Hepatic stellate cell (primary cell): ENCODE measurements at places on chromosomes 11 and 22.

DNA sequence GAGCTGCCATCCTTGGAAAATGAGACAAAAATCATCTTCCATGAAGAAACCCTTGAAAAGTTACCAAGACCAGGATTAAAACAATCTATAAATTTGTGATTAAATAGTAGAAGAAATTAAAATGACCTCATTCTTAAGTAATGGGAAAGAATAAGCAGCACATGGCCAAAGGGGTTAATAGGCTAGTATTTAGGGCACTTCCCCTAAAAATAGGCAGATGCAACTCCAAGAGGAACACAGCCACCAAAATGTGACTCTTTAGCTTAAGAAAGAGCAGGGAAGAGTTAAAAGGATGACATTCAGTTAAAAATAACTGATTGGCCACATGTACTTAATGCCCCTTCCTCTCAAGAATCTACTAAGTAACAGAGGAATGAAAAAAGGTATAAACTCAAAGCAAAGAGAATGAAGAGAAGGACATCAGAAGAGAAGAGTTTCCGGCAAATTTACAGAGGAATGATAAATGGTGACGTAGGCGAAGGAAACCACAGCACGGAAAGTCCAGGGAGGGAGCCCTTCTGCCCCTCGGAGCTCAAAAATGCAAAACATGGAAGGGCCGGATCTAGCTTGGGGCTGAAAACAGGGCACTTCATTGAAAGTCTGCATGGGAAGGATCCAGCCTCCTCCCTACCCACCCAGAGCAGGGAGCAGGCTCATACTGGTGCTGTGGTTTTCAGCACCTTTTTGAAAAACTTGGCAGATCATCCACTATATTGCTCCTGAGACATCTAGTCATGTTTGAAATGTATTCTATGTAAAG is 17.8 kb downstream of the SCUBE2 start:
- DNase-seq: peak; percentile 62

DNA sequence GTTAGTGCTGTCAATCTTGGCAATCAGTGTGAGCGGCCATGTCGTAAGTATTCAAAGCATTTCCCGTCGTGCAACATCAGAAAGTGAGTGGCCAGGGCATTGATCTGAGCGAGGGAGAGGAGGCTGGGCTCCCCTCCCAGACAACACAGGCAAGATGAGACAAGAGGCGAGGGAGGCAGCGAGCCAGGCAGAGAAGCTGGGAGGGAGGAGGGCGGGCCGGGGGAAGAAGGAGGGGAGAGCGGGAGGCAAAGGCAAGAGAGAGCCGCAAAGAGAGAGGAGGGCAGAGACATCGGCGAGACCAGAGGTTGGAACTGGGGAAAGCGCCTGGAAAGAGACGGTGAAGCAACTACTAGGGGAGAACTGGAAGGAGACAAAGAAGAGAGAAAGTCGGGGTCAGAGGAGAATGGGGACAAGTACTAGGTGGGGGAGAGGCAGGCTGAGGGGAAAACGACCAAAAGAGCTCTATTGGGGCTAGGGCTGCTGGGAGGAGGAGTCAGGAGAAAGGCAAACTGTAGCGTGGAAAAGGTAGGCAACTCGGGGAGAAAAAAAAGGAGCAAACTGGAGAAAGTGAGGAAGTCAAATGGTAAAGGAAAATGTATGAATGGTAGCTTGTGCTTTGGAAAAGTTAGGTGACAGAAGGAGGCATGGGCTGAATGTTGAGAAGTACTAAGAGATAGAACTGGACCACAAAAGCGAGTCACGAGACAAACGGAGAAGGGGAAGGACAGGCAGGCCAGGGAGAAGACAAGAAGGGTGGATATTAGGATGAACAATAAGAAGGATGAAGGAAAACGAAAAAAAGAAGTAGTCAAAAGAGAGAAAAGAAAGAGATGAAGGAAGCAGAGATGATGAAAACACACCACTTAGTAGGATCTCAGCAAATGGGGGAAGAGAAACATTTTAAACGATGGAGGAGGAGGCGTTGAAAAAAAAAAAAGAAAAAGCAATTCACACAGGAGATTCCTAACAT is 130.5 kb upstream of the C11orf58 start:
- DNase-seq: peak; percentile 89

GRCh38 chr22:41254230-41254629 is 13.5 kb upstream of the CHADL start:
- DNase-seq: no peak

DNA sequence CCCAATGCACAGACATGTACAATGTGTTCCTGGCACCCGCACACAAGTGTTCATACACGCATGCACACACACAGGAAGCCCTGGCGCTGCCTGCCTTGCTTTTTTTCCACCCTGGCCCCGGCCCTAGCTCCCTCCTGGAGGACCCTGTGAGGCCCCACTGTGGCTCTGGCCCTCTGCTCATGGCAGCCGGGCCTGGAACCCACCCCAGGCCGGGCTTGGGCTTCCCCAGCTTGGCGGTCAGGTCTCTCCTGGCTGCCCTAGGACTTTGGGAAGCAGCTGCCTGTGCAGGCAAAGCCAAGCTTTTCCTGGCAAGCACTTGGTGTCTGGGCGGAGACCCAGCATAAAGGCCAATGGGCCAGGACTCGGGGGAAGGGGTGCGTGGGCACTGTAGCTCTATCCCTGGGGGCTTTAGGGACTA is 30.5 kb downstream of the CD82 start:
- no peak for DNase-seq

GRCh38 chr11:106706355-106706754 is 311.9 kb downstream of the GUCY1A2 start:
- peak; percentile 3 for DNase-seq

- no peak for DNase-seq
Measured at GRCh38 chr11:45174963-45175362, 28.5 kb downstream of the PRDM11 start.

DNA sequence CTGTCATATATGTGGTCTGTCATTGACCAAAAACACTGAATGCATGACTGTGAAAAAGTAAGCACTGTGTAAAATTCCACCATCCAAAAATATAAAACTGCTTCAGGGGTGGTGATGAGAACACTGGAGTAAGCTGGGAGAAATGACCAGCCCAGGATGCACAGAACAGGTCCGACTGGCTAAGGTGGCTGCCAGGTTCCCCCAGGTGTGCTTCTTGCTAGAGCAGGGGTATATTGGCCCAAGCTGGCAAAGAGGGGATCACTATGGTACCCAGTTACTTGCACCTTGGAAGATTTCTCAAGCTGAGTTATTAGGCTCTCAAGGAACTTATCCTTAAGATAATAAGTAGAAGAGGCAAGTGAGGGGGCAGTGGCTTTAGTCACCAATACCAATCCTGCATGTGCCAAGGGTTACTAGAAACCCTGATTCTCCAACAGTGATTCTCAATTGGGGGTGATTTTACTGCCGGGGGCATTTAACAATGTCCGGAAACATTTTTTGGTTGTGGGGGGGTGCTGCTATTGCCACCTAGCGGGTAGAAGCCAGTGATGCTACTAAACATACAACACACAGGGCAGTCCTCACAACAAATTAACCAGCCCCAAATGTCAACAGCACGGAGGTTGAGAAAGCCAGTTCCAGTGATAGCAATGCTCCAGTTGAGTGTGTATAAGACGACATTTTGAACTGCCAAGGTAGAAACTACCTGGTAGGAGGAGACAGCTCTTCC is 15.7 kb downstream of the SNU13 start:
- no peak for DNase-seq

GRCh38 chr22:33723915-33724314 is 196.4 kb downstream of the LARGE1 start:
- DNase-seq: no peak

- DNase-seq: peak; percentile 35
Measured at GRCh38 chr11:19232910-19233503, 7.7 kb downstream of the E2F8 start.

DNA sequence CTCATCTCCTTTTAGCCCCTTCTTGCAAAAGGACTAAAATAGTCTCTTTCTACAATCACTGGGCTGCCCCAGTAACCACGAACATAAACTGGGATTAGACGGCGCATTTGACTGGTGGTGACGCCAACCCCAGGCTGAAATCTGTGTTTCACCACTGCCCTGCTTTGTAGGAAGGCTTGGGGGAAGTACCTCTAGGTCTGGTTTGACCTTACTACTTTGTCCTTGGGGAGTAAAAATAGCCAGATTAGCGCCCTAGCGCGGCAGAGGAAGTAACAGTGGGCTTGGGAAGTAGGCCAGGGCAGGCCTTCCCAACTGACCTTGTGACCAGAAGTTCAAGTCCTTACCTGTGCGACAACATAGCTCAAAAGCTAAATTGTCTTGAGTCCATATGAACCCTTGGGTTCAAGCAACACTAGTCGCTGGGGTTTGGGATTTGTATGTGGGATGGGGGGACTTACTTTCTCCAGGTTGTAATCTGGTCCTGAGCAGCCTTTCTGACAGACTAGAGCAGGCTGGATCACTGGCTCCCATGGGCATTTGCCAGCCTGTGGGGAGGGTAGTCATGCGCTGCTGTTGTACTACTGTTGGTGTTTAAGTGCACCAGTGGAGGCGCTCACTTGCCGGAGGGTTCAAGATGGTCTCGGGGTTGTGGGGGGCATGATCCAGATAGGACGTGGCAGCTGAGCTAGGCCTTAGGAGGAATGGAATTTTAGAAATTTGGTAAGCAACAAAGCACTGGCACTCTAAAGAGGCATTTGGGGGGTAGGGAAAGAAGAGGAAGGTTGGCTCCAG is 953 bp upstream of the PACS1 start:
- DNase-seq: peak; percentile 67

DNA sequence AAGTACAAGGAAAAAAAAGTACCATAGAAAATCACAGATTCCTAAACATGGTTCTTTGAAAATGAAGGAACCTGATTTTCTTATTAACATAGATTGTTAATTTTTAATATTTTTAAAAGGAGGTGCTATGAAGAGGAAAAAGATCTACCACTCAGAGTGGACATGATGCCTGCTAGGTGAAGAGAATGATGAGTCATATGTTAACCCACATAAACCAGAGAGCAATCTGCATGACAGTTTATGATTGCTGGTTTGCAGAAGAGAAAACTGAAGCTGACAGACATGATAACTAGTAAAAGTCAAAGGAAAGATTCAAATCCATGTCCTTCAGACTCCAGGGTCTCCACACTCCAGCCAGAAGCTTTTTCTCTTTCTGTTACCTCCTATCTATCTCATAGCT is 1231.7 kb downstream of the LRRC4C start:
- DNase-seq: no peak

- DNase-seq: no peak
Measured at GRCh38 chr22:22938672-22939587, 51.3 kb downstream of the IGLL5 start.

DNA sequence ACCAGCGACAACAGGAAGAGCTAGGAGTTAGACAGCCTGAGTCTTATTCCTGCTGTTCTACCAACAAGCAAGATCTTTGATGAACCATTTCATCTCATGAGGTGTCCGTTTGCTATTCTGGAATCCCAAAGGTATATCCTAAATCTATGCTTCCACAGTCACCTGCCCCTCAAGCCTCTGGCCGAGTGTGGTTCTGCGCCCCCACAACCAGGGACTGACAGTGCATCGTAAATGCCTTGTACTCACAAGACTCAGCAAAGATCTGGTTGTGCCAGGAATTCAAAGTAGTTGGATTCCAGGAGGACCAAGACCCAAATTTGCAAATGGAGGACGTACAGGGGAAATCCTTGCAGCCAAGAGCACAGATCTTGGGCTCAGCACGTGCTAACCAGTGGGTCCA is 47.5 kb upstream of the JAM3 start:
- DNase-seq: no peak

DNA sequence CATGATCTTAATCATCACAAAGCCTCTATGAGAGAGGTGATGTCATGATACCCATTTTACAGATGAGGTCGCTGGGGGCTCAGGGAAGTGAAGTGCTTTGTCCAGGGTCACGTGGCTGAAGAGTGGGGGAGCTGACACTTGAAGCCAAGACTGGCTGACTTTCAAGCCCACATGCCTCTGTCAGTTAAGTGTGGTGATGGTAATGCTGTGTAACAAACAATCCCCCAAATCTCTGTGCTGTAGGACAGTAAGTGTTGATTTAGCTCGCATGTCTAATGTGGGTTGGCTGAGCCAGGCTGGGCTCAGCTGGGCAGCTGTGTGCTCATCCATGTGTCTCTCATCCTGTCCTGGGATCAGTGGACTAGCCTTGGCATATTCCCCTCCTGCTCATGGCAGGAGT is 87.1 kb upstream of the GRK3 start:
- DNase-seq: no peak

DNA sequence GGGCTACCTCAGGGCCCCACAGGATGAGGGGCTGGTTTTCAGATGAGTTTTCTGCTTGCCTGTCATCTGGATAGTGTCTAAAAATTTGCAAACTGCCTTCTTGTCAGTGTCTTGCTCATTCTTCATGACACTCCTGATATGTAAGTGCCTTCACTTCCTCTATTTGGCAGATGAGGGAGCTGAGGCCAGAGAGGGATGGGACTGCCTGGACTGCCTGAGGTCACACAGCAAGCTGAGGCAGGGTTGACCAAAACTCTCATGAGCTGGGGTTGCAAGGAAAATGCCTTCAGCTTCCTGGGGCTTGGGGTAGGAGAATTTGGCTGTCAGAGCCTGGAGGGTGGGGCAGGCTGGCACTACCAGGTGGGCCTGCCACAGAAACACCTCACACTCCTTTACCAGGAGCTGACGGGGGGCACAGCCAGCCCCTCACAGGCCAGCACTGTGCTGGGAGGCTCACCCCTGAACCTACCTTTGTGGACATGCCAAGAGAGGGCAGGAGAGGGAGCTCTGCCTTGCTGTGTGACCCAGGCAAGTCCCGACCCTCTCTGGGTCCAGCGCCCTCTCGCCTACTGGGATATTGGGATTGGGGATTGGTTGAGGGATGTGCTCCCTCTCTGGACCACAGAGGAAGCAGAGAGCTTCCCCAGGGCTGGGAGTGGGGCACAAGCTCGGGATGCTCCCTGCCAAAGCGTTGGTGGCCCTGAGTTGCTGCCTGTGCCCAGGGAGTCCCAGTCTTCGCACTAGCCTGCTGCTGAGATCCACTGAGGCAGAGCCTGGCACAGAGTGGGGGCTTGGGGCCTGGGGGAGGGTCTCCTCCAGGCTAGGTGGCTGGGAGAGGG is 1.9 kb upstream of the P2RY6 start:
- no peak for DNase-seq

DNA sequence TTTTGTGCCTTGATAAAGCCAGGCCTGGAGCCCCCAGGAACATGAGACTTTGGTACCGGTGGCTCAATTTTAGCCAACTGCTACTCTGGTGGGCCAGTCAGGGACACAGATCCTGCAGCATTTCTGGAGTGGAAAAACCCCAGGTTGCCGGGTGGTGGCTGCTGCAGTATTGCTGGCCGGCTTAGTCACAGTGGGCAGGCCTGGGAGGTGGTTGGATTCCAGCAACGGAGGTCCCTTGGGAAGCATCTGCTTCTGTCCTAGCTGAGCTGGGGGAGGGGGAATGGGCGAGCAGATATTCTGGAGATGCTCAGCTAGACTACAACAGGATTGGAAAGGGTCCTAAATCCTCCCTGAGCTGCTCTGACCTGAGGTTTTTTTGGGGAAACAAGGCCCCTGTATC is 31.6 kb upstream of the ACCSL start:
- DNase-seq: peak; percentile 88
